Activated CD4-positive, CD25-positive, alpha-beta regulatory T cell (primary cell): ENCODE measurements at places on chromosomes 3 and 15.

DNA sequence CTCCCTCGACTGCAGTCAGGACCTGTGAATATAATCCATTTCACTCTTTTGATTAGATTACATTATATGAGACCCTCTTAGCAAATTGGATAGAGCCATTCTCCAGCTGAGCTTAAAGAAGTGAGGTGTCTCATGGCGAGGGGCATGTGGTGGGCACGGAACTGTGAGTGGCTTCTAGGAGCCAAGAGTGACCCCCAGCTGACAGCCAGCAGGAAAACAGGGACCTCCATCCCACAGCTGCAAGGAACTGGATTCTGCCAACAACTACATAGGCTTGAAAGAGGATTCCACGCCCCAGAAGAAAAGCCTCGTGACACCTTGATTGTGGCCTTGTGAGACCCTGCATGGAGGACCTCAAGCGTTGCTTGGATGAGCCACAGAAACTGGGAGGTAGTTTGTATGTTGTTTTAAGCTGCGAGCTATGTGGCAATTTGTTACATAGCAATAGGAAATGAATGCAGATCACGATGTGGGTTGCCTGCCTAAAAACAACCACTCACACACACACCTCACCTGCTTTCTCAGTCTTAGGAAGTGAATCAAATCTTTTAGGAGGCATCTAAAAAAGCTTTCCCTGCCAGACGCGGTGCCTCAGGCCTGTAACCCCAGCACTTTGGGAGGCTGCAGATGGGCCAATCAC is 84.2 kb upstream of the BHLHE40 start:
- no peak for DNase-seq

- no peak for DNase-seq
Observed at GRCh38 chr3:12369598-12369997, 80.7 kb downstream of the PPARG start.

- DNase-seq = no peak
Observed at GRCh38 chr15:95302206-95302605, 1028.3 kb upstream of the NR2F2 start.

- no peak for DNase-seq
Observed at GRCh38 chr15:29934251-29934650, 112.0 kb upstream of the TJP1 start.

GRCh38 chr3:126056681-126057500 is 27.0 kb downstream of the SLC41A3 start:
- DNase-seq = no peak

- no peak for DNase-seq
Observed at GRCh38 chr15:47244361-47244760, 472.9 kb upstream of the SEMA6D start.

DNA sequence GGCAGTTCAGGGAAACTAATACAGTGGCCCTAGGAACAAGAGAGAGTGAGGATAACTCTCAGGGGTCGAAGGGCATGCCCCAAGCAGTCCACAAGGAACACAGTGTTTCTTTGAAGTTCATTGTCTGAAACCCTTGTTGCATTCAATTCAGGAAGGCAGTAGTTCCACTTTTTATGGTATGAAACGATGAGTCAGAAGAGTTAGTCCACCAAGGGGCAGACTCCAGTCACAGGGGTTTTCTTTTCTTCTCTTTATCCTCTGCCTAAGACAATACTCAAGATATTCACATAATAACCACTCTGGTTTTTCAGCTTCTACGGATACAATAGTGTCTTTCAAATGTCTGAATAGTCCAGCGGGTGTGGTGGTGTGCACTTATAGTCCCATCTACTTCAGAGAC is 23.7 kb upstream of the TICRR start:
- no peak for DNase-seq

- no peak for DNase-seq
Observed at GRCh38 chr3:111963424-111963823, 15.4 kb upstream of the ABHD10 start.

DNA sequence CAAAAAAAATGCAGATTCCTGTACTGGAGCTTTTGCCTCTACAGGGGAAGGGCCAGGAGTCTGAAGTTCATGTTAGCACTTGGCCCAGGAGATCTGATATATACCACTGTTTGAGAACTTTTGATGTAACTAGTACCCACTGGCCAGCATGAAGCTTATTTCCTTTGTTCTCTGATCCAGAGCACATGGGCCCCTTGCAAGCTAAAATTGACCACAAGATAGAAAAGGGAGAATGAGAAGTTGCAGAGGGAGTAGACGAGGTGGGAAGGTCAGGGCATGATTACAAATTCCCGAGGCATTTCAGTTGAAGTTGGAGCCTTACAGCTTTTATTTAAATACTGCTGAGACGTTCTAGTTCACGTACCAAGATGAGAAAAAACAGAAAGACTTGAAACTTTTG is 28.2 kb downstream of the TGM4 start:
- no peak for DNase-seq

- no peak for DNase-seq
Observed at GRCh38 chr15:36709653-36710052, 130.2 kb downstream of the CDIN1 start.

- DNase-seq = no peak
Observed at GRCh38 chr3:159455741-159456181, 532.9 kb upstream of the IL12A start.
